Stimulated activated effector memory CD8-positive, alpha-beta T cell treated with anti-CD3 and anti-CD28 coated beads, Interleukin-12 subunit alpha, Interleukin-12 subunit beta, amount 100 ng/mL, for 72 hours (primary cell): ENCODE measurements at places on chromosomes 5 and 9.

GRCh38 chr9:127022913-127023660, 99.3 kb downstream of the ANGPTL2 start:
- no peak for DNase-seq

GRCh38 chr9:137286975-137287383, 9.5 kb downstream of the TOR4A start:
- DNase-seq, result no peak

GRCh38 chr5:171596391-171596878, 177.0 kb downstream of the FGF18 start:
- DNase-seq, result no peak

GRCh38 chr9:72424131-72424530, 59.1 kb upstream of the ZFAND5 start:
- no peak for DNase-seq

GRCh38 chr9:27539479-27540441, 10.1 kb upstream of the MOB3B start:
- no peak for DNase-seq

- no peak for DNase-seq
Measured at GRCh38 chr9:8053501-8053900, 253.9 kb upstream of the DMAC1 start.

DNA sequence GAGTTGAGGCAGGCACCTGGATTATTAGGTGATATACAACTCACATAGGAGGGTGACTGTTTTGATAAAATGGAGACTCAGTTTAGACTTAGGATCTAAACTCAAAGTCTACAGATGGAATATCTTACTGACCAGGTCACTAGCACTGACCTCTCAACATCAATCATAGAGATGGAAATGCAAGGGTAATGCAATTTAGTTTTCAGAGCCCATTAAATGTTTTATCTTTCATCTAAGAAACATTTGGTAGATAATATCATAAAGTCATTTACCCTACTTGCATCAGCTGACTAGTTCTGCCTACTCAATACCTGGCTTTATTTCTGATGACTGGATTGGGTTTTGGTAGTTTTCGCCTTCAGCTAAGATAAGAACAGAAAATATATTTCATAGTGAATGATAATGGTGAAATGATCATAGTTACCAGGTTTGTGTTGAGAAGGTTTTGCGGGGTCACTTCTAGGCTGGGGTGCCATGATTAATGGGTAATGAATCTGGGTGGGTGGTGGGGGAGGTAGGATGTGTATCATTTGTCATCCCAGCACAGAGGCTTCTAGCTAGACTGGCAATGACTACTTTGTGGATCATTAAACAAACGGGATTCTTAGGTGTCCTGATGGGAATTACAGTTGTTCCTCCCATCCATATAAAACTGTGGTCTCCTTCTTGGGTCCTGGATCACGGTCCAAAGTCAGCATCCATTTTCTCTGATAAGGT, 173.4 kb downstream of the PPP2R2B start:
- DNase-seq, result no peak

- DNase-seq, result no peak
Measured at GRCh38 chr9:16784002-16784401, 86.5 kb downstream of the BNC2 start.

GRCh38 chr9:117304549-117304948, 110.3 kb downstream of the ASTN2 start:
- no peak for DNase-seq

DNA sequence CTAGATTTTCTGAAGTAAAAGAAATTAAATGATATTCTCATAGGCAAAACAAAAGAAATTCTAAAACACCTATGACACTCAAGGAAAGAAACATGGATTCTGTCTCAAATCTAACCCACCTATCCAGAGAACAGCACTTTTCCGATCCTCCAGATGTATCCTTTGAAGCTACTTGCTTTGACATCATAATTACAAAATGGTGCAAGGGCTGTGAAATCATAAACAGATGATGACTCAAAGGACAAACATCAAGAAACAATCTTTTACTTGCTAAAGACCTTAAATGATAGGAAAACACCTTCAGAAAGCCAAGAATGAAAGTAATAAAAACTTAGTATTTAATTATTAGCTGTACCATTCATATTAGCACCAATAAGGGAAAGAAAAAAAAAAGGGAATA, 202.6 kb downstream of the DENND1A start:
- DNase-seq, result no peak

GRCh38 chr9:126498331-126498730, 115.4 kb upstream of the LMX1B start:
- DNase-seq, result no peak

GRCh38 chr9:93324191-93324834, 127.2 kb upstream of the FAM120A start:
- DNase-seq, result no peak

DNA sequence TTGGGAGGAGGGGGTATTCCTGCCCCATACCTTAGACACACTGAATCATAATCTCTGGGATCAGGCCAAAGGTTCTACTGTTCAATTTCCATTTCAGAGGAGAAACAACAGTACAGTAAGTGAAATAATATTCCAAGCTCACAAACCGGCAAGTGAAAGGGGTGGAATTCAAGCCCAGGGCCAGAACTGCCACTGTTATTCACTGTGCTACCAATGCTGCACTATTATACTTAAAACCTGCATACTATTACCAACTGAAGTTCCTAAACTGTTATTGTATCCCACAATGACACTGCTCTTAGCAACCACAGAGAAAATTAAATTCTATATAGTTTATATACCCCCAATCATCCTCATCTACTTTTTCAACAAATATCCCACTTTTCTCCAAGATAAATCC, 24.6 kb downstream of the SSBP2 start:
- no peak for DNase-seq

GRCh38 chr9:37040508-37041127, 6.5 kb upstream of the PAX5 start:
- DNase-seq, result no peak

DNA sequence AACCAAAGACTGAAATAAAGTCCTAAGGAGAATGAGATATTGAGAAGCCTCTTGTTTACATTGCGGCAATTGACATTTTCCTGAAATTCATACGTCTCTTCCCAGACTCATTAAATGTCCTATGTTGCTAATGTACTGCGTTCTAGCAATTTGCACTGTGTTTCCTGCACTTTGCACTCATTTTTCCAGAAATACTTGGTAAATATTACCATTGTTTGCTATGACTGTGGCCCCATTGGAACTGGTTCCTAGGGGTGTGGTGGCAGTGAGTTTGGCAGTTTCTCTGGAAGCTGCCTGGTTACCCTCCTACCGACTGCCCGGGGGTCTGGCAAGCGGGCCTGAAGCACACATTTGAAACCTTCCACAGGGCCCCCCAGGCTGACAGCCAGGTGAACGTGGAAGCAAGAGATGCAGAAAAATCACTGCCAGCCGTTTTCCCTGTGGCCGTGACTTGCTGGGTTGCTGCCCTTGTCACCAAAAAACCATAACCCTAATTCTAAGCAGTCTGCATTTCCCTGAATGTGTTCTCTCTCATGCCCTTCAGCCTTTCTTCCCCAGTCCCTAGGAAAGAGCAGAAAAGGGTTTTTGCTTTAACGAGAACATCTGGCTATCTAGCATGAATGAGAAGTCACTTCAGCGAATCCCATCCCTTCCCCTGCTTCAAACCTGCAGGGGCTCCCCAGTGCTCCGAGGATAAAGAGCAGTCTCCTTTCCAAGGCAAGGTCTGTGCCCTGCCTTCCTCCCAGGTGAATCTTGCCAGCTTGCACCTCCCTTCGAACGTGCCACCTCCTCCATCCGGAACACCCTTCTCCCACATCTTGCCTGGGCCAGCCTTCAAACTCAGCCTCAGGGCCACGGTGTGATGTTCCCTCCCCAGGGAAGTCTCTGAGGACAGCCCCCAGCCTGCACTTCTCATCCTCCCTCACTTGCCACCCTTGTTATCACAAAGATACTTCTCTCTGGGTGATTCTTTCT, 84.2 kb downstream of the AK8 start:
- DNase-seq, result no peak

GRCh38 chr5:125043781-125044391, 297.4 kb upstream of the ZNF608 start:
- DNase-seq, result no peak

- DNase-seq, result no peak
Measured at GRCh38 chr5:167869125-167869524, 422.3 kb upstream of the WWC1 start.

- no peak for DNase-seq
Measured at GRCh38 chr9:131798246-131798645, 58.4 kb upstream of the RAPGEF1 start.

DNA sequence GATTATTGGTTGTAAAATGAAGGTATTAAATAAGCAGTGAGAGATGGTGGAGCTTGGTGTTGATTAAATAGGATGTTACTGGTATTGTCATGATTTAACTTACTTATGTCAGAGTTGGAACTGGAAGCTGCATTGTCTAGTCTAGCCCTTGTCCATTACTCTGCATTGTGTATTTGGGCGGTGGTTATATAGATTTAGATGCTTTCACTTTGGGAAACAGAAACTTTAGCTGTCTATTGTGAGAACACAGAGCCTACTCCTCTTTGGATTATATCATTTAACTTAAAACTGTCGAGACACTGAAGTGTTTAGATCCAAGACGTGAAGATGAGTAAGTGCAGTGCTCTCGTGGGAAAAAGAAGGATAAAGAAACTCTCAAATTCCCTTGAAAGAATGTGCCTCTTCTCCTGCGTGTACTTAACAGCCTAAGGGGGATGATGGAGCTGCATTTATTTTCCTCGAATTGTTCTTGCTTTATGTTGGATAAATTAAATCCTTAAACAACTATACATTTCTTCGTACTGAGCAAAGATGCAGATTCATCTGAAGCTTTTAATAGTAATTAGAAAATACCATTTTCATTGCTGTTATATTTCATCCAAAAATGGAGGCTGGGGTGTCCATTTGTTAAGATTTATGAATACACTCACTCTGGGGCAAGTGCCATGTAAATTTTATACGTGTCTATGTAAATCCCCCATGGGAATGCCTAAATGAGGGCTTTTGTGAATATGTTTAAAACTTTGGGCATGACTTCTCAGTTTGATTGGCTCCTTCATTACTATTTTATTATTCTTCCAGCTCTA, 21.6 kb downstream of the FBXL7 start:
- no peak for DNase-seq

DNA sequence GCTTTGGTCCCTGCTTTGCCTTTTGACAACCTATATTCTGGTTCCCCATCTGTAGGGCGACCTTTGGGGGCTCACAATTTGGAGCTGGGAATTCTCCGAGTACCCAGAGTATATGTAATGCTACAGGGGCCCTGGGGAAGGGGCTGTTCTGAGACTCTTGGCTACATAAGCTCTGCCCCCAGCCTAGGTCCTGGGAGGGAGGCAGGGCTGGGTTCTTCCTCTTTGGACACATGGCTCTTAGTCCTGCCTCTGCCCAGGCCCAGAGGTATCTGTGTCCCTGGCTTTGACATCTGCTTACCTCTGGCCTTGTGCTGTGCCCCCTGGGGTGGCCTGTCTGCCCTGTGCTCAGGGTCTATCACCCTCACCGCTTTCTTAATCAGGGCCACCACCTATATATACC, 181.6 kb downstream of the CACNA1B start:
- DNase-seq, result no peak

DNA sequence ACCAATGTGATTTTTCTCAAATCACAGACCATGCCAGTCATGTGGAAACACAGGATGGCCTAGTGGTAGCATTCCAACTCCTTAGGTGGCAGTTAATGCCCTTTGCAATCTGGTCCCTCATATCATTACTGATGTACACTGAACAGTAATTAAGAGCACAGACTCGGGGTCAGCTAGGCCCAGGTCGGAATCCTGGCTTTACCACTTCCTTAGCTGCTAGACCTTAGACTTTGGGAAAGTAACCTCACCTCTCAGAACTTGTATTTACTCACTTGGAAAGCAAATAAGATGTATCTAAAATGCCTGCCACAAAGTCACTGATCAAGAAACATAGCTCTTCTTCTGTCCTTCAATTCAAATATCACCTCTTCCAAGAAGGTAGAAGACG, 112.8 kb downstream of the MAPKAP1 start:
- DNase-seq, result no peak

- DNase-seq, result no peak
Measured at GRCh38 chr5:178777520-178777919, 47.1 kb upstream of the ZNF354A start.

DNA sequence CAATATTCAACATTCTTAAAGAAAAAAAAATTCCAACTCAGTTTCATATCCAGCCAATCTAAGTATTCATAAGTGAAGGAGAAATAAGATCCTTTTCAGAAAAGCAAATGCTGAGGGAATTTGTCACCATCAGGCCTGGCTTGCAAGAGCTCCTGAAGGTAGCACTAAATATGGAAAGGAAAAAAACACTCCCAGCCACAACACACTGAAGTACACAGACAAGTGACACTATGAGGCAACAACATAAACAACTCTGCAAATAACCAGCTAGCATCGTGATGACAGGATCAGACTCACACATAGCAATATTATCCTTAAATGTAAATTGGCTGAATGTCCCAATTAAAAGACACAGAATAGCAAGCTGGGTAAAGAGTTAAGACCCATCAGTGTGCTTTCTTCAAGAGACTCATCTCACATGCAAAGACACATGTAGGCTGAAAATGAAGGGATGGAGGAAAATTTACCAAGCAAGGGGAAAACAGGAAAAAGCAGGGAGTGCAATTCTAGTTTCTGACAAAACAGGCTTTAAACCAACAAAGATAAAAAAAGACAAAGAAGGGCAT, 33.1 kb downstream of the ANKRD33B start:
- no peak for DNase-seq

- no peak for DNase-seq
Measured at GRCh38 chr9:109556786-109557185, 58.7 kb upstream of the PTPN3 start.
